Frontal cortex (tissue), 4 donors: ENCODE measurements at places on chromosomes 11 and 22. TPM values are rescaled to one million over a fixed set of nuclear protein-coding genes. Genes with fewer than 3 reads are reported as not detected.

MS4A1 gene
- under 0.01 TPM for total RNA-seq

MIOX gene
- total RNA-seq, result not detected

PRDM10 gene
- total RNA-seq, result 11.4 TPM

TRIM49C gene
- 0.41 TPM for total RNA-seq

PTPRCAP gene
- total RNA-seq, result not detected
